Ammon's horn (tissue), 1 donor: ENCODE measurements at places on chromosomes 3 and 15.

GRCh38 chr3:17820275-17820674 lies 77.8 kb upstream of the TBC1D5 start:
- no peak for DNase-seq

- DNase-seq = no peak
Measured at GRCh38 chr3:177420651-177421480, 223.6 kb upstream of the TBL1XR1 start.

DNA sequence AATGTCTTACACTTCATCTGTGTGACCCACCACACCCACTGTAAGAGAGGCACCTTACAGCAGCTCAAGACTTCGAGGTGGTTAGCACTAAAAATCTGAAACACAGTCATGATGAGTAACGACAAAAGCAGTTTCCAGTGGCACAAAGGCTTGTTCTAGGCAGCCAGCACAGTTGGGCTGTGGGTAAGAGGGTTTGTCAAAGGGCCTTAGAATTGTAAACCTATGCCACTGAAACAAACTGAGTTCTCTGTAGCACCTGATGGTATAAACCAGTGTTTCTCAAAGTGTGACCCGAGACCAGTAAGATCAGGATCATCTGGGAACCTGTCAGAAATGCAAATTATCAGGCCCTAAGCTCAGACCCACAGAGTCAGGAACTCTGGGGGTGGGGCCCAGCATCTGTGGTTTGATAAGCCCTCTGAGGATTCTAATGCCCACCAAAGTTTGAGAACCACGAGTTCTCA lies 36.5 kb downstream of the DAPK2 start:
- no peak for DNase-seq

DNA sequence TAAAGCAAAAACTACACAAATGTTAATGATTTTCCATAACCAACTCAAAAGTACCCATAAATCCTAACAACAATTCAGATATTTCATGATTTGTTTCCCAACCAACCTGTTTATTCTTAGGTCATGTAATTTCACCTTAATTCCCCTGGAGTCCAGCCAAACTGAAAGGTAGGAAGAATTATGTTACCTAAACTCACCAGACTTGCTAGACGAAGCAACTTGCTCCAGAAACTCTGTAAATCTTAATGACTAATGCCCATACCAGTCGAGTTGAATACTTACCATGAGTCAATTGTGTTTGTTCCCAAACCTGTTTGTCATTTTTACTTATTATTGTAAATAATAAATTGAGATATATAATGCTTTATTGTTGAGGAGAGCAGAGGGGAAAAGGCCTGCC lies 1030.0 kb downstream of the TBL1XR1 start:
- DNase-seq = no peak

DNA sequence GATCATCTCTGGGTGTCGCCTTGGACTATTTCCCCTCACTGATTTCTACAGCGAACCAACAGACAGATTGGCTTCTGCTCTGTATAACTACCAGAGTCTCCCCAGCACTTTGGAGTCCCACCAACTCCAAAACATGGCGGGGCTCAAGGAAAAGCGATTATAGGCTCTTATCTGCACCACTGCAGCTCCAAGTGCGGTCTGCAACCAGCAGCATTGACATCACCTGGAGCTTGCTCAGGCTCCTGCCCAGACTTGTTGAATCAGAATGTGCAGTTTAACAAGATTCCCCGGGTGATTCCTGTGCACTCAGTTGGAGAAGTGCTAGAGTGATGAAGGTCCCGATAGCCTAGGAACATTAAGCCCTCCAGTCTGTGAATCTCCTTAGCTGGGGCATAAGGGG lies 9.0 kb downstream of the CCK start:
- no peak for DNase-seq

- DNase-seq = peak; percentile 37
Measured at GRCh38 chr15:39426552-39427532, 154.0 kb upstream of the THBS1 start.
